ENCODE measurements at places on chromosomes 13 and 19.

GRCh38 chr19:3006075-3006767 lies 22.9 kb downstream of the TLE2 start:
- no peak for DNase-seq

DNA sequence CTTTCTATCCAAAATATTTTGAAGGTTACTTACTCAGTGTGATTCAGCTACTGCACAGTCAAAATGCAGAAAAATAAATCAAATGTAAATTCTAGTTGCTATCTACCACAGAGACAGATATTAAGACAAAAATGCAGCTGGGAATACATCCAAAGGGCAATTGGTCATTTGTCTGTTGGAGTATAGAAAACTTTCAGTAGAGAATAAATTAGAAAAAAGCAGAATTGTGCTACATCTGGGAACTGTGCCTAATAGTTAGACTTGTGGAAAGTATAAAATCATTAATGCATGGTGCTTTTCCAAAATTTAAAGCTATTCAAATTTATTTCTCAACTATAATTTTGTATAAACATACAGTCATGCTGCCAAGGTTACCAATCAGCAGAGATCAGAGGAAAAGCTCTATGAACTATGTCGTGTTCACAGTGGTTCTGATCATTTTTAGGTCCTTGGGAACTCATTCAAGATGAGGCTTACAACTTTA lies 1635.8 kb downstream of the PCDH9 start:
- no peak for DNase-seq

DNA sequence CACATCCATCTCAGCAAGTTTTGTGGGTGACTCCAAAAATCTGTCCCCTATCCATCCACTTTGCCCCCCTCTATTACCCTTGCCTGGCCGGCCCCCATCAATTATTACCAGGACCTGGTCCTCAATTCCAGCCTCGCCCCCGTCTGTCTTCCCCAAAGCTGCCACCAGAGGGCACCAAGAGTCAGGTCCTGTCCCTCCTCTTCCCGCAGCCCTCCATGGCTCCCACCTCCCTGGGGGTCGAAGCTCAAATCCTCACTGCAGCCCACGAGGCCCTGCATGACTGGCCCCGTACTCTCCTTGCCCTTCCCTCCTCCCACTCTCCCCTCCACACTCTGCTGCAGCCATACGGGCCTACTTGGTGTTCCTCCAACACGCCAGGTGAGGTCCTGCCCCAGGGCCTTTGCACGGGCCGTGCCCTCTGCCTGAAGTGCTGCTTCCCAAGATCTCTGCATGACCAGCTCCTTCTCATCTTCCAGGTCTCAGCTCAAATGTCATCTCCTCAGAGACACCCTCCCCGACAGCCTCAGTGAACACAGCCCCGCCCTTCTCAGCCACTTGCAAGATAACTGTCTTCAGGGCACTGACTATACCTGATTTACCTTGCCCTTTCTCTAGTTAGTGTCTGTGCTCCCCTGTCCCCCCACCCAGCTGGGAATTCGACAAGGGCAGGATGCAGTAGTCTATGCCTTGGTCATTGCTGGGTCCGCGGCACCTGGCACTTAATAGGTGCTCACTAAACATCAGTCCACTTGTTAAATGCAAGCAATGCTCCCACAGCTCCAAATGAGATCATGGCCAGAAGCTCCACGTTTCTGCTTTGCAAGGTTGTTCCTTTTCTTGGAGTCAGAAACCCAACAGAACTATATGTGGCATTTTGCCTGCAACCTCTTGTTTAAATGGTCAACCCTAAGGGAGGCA lies 16.8 kb upstream of the SEMA6B start:
- peak; percentile 56 for DNase-seq

DNA sequence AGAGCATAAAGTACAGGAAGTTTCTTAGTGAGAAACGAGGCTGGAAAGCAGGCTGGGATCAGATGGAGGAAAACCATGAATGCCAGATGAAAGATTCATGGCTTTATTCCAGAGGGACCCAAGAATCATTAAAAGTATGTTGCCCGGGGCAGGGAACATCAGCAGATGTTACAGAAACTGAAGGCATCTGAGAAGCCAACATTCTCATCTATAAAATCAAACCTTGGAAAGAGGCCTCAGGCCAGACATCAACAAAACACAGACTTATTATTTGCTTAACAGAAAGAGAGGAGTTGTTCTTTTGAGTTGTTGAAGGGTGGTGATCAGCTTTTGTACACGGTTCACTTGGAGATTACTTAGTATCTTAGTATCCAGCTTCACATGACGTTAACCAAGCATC lies 543.6 kb downstream of the RFC3 start:
- DNase-seq, result no peak

- no peak for DNase-seq
These were observed 24.8 kb upstream of the SLC1A5 start for GRCh38 chr19:46812977-46813838.

DNA sequence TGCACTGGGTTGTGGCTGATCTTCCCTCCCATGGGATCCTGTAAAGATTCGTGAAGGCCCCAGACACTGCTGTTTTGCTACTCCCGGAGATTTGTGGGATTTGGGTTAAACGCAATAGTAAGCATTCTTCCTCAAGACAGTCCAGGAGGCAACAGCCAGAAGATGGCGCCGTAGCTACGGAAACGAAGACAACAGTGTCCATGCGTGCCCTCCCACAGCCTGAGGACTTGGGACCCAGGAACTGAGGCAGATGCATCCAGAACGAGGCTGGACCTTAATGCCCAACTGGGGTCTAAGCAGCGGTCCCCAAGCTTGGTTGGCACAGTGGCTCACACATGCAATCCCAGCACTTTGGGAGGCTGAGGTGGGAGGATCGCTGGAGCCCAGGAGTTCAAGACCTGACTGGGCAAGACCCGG lies 57.6 kb upstream of the ZNF507 start:
- DNase-seq, result no peak

- no peak for DNase-seq
These were observed 209.2 kb upstream of the PCDH9 start for GRCh38 chr13:67439365-67439764.

GRCh38 chr13:114256547-114256946 lies 21.9 kb downstream of the CDC16 start:
- no peak for DNase-seq

DNA sequence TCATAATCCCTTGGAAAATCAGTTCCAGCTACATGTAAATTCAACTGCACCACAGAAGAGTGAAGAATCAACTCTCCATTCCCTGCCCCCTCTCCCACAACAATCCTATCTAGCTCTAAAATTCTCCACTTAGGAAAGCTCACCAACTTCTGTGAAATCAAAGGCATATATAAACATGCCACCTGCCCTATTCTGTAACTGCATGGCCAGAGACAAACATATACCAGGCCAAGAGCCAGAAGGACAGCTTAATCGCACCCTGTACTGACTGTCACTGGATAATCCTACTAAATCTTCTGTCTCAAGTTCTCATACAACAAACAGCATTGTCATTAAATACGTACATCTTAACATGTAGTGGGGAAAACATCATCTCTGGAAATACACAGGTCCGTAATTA lies 58.2 kb upstream of the EEF1AKMT1 start:
- no peak for DNase-seq

DNA sequence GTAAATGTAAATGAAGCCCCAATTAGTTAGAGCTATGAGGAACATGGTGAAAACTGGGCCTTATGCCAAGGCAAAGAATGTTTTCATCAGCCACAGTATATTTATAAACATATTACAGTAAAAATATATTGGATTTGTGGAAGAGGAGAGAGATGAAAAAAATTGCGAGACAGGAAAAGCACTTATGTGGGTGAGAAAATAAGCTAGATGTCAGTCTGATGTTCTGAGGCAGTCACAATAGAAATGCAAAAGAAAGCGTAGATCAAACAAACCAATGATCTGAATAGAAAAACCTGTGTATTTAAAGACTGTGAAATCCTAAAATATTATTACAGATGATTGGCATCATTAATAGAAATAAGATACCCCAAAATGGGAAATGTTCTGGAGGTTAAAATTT lies 1332.5 kb downstream of the SLITRK5 start:
- DNase-seq, result no peak

Measured in stimulated activated CD8-positive, alpha-beta memory T cell treated with anti-CD3 and anti-CD28 coated beads, Interleukin-4, amount 100 ng/mL, for 24 hours (primary cell).